Effector memory CD8-positive, alpha-beta T cell (primary cell): ENCODE measurements at places on chromosomes 11 and 22.

- no peak for DNase-seq
These were observed 6.3 kb downstream of the UPB1 start for GRCh38 chr22:24501301-24502005.

- no peak for DNase-seq
These were observed 756.8 kb downstream of the NTM start for GRCh38 chr11:132126973-132127899.

DNA sequence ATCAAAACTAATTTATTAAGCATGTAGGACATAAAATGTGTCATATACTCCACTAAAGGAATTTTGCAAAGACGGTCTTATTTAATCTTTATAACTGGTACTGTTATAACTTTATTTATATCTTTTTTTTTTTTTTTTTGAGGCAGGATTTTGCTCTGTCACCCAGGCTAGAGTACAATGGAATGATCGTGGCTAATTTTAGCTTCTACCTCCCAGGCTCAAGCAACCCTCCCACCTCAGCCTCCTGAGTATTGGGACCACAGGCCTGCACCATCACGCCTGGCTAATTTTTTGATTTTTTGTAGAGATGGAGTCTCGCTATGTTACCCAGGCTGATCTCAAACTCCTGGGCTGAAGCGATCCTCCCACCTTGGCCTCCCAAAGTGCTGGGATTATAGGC lies 31.4 kb upstream of the PCF11 start:
- DNase-seq = no peak

GRCh38 chr11:65468874-65469333 lies 29.9 kb upstream of the MALAT1 start:
- peak; percentile 55 for DNase-seq

GRCh38 chr22:18905540-18906409 lies at the start of gene DGCR6:
TSS of gene DGCR6 (plus strand) at chr22:18906320. CDS start at chr22:18906375, 55 bp downstream.
- no peak for DNase-seq

GRCh38 chr11:8288166-8288772 lies 24.6 kb upstream of the LMO1 start:
- no peak for DNase-seq

GRCh38 chr11:68965901-68966853 lies 14.6 kb downstream of the MRGPRD start:
- DNase-seq = no peak

DNA sequence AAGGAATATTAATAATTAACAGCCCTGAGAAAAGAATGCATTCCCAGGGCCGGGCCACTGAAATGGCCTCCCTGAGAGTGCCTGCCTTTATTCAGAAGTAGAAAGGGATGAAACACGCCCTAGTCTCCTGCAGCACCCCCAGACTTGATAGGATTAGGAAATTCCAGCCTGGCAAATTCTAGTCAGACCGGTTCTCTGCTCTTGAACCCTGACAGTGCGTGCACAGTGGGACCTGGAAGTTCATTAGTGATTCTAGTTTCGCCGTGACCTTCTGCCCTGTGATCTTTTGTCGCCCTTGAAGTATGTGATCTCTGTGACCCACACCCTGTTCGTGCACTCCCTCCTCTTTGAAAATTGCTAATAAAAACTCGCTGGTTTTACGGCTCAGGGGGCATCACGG lies 2.1 kb upstream of the GSTP1 start:
- no peak for DNase-seq

DNA sequence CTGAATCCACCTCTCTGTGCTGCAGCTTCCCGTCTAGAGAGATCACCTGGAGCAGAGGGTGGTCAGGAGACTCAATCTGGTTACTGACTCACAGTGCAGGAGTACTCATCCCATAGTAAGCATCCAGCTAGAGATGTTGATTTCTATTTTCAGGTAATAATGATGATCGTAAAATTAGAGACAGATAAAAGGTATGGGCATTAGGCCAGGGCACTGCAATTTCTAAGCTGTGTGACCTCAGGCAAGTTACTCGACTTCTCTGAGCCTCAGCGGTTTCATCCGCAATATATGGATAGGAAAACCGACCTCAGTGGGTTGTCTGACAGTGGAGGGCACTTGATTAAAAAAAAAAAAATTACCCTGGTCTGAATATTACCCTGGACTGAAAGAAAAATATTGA lies 13.8 kb upstream of the SAMM50 start:
- DNase-seq = no peak

DNA sequence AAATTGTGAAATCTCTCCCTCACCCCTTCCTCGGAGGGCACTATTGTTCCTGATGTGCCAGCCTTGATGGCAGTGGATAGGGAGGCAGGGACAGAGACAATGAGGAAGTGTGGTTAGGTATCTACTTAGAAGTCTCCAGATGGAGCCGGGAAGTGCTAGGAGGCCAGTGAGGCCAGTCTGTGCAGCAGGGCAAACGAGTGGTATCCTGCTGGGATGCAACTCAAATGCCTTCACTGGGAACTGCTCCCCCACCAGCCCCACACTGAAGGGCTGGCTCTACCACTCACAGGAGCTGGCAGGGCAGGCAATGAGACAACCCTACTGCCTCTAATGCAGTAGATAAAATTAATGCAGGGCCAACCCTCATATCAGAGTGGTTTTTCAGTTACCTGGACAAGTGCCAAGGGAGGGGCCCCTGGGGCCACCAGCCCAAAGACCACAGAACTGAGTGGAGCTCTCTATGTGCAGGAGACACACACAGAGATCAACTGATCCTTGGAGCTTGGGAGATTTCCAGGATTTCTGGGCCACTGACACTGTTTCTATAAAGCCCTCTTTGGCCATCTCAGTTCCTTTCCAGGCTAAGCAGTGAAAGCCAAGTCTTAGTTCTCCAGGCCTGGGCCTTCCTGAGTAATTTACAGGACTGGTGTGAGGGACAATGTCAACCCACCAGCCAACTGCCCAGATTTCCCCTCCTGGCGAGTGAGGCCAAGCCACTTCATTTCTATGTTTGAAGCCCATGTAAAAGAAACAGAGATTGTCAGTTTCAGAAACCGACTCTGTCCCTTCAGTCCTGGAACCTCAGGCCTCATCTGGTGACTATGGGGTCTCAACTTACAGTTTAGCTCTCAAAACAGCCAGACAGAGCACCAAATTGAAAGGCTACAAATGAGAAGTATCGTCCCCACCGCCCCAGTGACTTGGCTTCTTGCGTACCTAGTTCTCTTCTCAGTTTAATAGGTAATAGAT lies 4.1 kb downstream of the MIF start:
- DNase-seq = no peak

DNA sequence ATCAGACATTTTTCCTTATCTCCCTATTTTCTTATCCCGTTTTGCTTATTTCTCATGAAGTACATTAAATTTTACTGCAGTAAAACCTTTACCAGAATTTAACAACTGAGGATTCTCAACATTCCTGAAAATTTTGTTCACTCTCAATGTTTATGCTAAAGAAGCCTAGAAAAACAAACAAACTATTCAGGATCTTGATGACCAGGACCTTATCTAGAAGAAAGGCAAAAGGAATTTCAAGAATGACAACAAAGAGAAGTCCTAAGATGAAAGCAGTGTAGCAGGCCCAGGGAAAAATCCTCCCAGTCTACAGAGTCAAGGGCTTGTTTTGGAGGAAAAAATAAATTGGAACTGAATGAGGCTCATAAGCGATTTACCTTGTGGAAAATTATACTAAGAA lies 283.3 kb upstream of the ARHGAP42 start:
- no peak for DNase-seq

DNA sequence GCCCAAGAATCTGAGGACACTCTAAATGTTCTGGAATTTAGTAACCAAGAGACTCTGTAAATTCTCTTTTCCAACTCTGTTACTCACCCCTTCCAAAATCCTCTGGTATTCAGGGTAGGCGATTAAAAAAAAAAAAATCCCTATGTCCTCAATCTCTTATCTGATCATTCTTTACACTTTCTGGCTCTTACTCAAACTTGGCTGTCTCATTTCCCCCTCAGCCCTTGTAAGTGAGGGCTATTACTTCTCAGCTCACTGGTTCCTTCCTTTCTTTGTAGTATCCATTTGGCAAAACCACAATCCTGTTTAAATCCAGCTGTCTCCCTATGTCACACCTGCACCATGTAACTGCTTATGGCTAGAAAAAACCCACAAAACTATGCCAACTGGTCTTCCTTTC lies 12.7 kb upstream of the MSANTD2 start:
- DNase-seq = no peak

GRCh38 chr11:7032692-7033091 lies 12.4 kb downstream of the NLRP14 start:
- no peak for DNase-seq

- no peak for DNase-seq
These were observed 84.0 kb upstream of the SHANK2 start for GRCh38 chr11:71336176-71336995.

DNA sequence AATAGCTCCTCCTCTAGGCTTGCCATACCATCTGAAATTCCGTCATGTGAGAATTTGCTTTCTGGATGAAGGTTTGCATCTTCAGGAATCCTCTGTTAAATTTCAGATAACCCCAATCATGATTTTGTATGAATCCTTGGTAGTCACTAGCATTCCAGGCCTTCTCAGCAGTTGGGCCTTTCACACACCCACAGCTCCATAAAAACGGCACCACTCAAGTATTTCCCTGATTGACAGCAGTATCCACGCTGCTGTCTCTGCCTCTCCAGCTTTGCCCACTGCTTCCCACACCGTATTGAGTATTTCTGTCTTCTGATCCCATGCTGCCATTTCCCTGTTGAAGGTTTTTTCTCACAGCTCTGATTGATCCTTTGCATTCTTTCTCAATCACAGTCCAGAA lies 208.7 kb upstream of the NCAM1 start:
- DNase-seq = no peak

- peak; percentile 41 for DNase-seq
These were observed 683 bp downstream of the PLA2G6 start for GRCh38 chr22:38180841-38181452.

DNA sequence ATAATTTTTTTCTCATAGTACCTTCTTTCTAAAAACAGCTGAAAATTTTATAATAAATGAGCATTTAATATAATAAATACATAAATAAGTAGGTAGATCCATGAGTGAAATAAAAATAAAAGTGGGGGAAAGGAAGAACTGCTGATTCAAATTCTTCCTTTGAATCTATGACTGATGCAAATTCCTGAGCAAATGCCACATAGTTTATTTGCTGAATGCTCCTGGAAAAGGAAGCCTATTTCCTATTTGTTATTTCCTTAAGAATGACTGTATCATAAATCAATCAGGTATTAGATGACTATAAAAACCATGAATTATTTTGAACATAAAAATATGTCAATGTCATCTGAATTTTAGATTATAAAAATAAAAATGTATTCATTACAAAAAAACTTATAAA lies 16.6 kb downstream of the BTBD10 start:
- DNase-seq = no peak

DNA sequence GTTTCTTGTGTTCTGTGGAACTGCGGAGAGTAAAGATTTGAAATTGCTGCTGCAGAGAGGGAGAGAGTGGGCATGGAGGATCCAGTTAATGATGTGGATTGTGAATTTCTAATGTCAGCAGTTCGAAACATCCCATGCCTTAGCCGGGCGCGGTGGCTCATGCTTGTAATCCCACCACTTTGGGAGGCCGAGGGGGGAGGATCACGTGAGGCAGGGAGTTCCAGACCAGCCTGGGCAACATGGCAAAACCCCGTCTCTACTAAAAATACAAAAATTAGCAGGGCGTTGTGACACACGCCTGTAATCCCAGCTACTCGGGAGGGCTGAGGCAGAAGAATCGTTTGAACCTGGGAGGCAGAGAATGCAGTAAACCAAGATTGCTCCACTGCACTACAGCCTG lies 1.1 kb upstream of the CAVIN3 start:
- no peak for DNase-seq

DNA sequence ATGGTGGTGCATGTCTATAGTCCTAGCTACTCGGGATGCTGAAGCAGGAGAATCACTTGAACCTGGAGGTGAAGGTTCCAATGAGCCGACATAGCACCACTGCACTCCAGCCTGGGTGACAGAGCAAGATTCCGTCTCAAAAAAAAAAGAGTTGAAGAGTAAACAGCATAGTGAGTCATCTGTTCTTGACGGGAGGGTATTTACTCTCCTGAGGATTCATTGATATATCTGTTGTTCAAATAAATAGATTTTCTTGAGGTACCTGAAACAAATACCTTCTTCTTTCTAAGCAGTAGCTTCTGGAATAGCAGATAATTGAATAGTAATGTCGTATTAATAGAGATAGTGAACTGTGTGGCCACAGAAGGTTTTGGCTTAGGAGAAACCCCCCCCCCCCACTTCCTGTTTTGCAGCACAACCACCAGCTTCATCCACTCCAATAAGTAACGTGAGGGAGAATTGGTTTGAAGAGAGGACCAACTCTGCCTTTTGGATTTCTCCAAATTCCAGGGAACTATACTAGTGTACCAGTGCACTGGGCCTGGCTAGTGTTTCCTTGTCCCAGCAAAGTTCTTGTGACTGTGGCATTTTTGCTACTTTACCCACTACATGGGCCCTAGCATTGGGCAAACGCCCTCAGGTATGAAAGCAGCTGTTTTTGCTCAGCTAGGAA lies 90.0 kb downstream of the PRMT3 start:
- DNase-seq = no peak

- DNase-seq = no peak
These were observed 164.6 kb downstream of the MN1 start for GRCh38 chr22:27636716-27637508.

GRCh38 chr11:115271643-115272042 lies 232.6 kb downstream of the CADM1 start:
- DNase-seq = no peak

DNA sequence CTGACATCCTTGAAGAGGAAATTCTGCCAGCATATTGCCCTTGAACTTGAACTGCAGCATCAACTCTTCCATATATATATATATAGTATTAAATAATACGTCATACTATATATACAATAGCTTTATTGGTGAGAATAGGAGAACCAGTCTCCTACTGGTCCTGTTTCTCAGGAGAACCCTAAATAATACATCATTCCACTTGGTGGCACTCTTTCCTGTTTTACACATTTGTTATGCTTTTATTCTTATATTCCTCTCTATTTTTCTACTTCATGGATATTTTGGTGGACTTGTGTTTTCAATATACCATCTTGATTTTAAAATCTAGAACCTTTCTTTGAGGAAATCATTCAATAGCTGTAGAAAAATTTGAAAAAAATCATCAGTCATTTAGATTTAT lies 193.3 kb downstream of the TRPC6 start:
- no peak for DNase-seq

DNA sequence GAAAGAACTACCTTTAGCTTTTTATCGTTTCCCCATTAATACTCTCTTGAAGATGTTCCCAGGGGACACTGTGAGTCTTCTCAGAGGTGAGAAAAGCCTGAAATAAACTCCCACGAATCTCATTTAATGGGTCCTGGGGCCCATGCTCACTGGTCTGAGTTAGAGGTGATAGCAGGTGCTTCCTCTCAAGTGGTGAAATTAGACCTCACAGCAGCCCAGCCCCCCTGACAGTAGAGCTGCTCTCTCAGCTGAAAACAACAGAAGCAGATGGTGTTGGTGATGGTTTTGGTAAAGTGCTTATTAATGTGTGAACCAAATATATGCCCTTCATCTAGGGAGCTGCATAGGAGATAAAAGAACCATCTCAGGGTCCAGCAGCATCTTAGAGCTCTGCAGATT lies 76.8 kb upstream of the VPREB1 start:
- DNase-seq = no peak

GRCh38 chr22:31328544-31328960 lies 17.6 kb downstream of the PATZ1 start:
- DNase-seq = no peak
